ENCODE measurements at places on chromosomes 7 and 10.

GRCh38 chr7:141864765-141865447 lies 23.6 kb upstream of the PRSS37 start:
- no peak for DNase-seq

GRCh38 chr10:131113709-131114291 lies 197.7 kb downstream of the TCERG1L start:
- DNase-seq: no peak

GRCh38 chr7:87474533-87475358 lies 734 bp downstream of the ABCB4 start:
- no peak for DNase-seq

GRCh38 chr10:132237871-132238270 lies 51.1 kb downstream of the DPYSL4 start:
- no peak for DNase-seq

- DNase-seq: no peak
Measured at GRCh38 chr10:75083972-75084833, 27.3 kb upstream of the SAMD8 start.

DNA sequence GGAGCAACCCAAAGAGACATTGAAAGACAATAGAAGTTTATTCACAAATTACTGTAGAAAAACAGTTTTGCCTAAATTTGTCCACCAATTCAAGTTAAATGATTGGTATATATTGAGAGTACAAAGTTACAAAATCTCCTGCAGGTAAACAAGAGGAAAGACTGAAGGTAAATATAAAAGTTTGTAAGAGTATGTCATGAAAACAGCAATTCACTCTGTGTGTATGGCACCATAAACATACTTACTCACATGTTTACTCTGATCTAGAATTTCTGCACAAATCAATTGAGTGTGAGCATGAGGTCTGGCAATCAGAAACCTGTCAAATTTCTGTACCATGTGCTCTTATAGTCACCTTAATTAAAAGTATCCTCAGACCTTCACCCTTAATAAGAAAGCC lies 800.9 kb upstream of the MBL2 start:
- DNase-seq: no peak
